ENCODE measurements at places on chromosomes 1 and 21. TPM values are rescaled to one million over a fixed set of nuclear protein-coding genes. Genes with fewer than 3 reads are reported as not detected.

OR2L13 gene
- total RNA-seq, result not detected

KRTAP10-12 gene
- not detected for total RNA-seq

CTSS gene
- total RNA-seq, result 32.1 TPM

GRCh38 chr1:56147459-56147858, 431.9 kb downstream of the PLPP3 start:
- no peaks in the 10 kb centered on the region for H3K36me3 ChIP-seq
- no peak for DNase-seq
- peaks cover 20% of the 10 kb centered on the region for H3K4me1 ChIP-seq
- no peak overlapping the region for H3K4me3 ChIP-seq

GRCh38 chr1:935751-936231, 12.1 kb downstream of the SAMD11 start:
- H3K27me3 ChIP-seq, result peaks cover 3% of the 10 kb centered on the region
- no peak overlapping the region for H3K4me3 ChIP-seq
- no peaks in the 10 kb centered on the region for H3K36me3 ChIP-seq
- no peak overlapping the region for H3K27ac ChIP-seq
- no peak for DNase-seq
